Right ventricle myocardium superior (tissue), 1 donor: ENCODE measurements at places on chromosomes 12 and 14.

- no peak for DNase-seq
These were observed 687.1 kb upstream of the FBXO33 start for GRCh38 chr14:40119321-40119720.

- DNase-seq, result no peak
These were observed 103.3 kb upstream of the BTG1 start for GRCh38 chr12:92248977-92249376.

GRCh38 chr12:69662764-69663163, 36.3 kb downstream of the BEST3 start:
- DNase-seq, result no peak

- peak; percentile 68 for DNase-seq
These were observed 80.3 kb upstream of the GNG2 start for GRCh38 chr14:51780006-51780692.

DNA sequence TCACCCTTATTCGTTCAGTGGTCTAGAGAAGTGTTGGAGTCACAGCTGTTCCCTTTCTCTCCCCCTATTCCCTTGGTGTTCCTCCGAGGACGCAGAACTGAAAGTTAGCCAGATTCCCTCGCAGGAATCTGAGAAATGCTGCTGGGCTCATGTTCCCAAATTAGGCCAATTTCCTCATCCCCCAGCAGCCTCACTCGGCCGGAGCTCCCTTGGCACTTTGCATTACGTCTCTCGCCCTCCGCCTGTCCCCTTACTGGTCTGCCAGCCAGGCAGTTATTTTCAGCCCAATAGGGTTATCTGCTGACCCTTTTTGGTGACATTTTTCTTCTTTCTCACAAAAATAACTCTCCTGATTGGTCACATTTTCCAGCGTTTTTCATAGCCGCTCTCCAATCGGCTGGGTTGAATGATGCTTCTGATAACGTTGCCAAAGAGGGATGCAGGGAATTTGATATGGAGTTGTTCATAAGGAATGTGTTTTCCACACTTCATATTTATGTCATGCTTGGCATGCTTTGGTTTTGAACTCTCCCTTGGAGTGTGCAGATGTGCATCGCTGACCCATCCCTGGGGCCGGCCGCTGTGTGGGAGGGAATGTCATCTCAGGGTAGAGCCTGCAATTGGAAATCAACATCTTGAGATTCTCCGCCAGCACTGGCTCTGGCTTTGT, 9.9 kb downstream of the IFT43 start:
- DNase-seq, result peak; percentile 76

DNA sequence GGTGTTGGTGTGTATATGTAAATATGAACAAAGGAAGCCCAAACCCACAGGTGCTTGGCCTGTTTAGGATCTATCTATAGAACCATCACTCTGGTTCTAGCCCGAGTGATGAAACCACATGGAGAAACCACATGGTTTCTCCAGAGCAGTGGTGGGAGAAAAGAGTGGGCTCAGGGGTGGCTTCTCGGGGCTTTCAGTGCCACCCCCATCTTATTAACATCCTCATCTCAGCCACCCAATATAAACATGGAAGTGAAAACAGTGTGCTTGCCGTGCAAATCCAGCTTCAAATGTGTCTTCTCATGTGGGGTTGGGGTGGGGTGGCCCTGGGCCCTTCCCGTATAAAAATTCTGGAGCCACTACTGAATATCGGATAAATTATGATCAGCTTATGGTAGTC, 109.0 kb downstream of the STAB2 start:
- DNase-seq, result no peak

- no peak for DNase-seq
These were observed 43.7 kb upstream of the BDKRB2 start for GRCh38 chr14:96160913-96161310.

- DNase-seq, result no peak
These were observed 48.2 kb downstream of the ATF7 start for GRCh38 chr12:53577941-53578352.

- no peak for DNase-seq
These were observed 6.4 kb downstream of the GAS2L3 start for GRCh38 chr12:100579844-100580243.

GRCh38 chr12:71174146-71174545, 16.3 kb upstream of the TSPAN8 start:
- no peak for DNase-seq

GRCh38 chr12:62995097-62995496, 60.1 kb upstream of the PPM1H start:
- no peak for DNase-seq
